ENCODE measurements at places on chromosomes 11 and 22.
A peak's percentile ranks its signal among the peaks of the same experiment; 100 is the strongest.

DNA sequence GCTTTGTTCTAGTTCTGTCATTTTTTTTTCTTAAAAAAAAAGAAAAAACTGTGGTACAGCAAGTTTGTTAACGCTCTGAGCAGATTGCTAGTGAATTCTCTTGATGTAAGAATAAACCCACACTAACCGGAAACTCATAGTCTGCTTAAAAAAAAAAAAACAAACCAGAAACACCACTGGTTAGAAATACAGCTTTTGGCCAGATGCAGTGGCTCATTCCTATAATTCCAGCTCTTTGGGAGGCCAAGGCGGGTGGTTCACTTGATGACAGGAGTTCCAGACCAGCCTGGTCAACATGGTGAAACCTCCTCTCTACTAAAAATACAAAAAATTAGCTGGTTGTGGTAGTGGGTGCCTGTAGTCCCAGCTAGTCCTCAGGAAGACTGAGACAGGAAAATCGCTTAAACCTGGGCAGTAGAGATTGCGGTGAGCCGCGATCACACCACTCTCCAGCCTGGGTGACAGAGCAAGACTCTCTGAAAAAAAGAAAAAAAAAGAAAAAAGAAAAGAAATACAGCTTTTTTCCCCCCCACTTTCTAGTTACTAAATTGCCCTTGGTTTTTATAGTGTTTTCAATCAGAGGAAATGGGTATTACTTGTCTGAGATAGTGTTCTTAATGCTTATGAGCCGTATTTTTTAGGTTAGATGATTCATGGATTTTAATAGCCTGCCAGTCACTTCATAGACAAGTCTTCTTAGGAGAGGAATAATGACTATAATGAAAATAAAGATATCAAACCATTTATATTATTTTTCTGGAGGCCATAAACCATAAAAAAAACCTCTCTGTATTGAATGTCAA, 222.8 kb downstream of the DDX10 start:
- no peak for DNase-seq

GRCh38 chr11:62757846-62758788, 3.3 kb upstream of the POLR2G start:
- DNase-seq, result no peak

GRCh38 chr22:35611891-35612576, 5.1 kb downstream of the MB start:
- DNase-seq, result no peak

DNA sequence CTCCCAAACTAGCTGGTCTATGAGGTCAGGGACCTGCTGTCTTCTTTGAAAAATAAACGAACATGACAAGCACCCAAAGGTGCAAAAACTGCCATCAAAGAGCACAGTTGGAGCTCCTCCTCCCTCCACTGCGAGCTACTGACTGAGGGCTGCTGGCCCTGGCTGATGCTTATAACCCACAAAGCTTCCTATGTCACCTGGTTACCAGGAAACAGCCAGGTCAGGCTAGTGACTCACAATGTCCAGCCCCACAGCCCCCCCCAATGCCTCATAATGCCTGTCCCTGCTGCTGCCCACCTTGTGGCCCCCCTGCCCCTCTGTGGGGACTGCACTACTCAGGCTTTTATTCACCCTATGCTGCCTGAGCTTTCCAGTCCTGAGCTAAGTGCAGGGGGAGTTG, at the start of gene DRICH1:
DRICH1 (minus strand) TSS at position 144 of the 400 bp plus-strand sequence. CDS start 298 bp downstream, outside the sequence.
- DNase-seq, result no peak

GRCh38 chr11:109956124-109956793, 136.9 kb upstream of the ZC3H12C start:
- DNase-seq, result peak; percentile 23

- DNase-seq, result no peak
Observed at GRCh38 chr11:97557399-97557798, 1167.6 kb downstream of the JRKL start.

GRCh38 chr11:44364596-44364995, 54.7 kb upstream of the ALX4 start:
- no peak for DNase-seq

DNA sequence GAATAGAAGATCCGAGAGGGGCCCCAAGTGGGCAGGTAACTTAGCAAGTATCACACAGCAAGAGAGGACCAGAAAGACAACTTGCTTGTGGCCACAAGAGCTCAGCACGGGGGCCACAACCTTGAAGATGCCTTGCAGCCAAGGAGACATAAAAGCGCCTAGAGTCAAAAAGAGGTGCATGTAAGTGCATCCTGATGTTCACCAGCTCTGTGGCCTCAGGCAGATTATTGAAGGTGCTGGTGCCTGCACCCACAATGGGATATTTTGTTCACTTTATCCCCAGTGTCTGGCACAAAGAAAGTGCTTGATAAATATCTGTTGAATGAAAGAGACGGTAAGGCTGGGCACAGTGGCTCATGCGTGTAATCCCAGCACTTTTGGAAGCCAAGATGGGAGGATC, 106.0 kb upstream of the ASPHD2 start:
- no peak for DNase-seq

DNA sequence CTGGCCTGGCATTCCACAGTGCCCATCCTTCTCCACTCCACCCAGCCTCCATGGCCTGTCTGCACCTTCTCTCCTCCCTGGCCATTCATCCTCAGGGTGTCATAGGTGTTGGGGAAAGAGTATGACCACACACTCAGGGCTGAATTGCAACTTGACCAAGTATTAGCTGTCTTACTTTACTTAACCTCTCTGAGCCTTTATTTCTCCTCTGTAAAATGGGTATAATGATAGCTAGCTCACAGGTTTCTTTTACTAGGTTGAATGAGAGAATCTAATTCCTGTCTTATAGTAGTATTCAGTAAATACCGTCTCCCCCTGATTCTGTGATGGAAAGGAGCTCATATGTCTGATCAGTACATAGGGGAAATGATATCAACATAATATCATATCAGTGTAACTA, 16.0 kb downstream of the PANX1 start:
- no peak for DNase-seq

GRCh38 chr11:1306186-1307162, 3.0 kb downstream of the TOLLIP start:
- no peak for DNase-seq

DNA sequence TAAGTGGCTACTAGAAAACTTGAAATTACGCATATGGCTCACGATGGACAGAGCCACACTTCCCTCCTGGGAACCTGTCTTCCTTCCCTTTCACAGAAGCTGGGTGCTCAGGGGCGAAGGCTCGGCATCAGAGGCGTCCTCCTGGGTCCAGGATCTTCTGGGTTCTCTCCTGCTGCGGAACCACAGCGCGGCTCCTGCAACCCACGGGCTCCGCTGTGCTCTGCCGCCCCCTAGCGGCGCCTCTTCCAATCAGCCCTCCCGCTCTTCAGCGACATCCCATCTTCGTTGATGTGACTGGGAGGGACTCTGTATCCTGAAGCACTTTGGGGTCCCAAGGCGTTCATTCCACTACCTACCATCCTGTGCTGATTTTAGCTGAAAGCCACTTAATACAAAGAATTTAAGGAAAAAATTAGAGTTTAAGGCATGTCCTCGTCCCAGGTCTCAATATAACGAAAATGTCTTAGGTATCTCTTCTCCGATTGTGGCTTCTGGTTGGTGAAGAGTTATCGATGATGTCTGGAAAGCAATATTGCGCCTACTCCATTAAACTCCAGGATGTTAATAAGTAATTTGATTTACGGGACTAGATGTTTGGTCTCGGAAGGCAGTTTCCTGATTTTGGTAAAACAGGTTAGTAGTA, 14.8 kb upstream of the RPS3 start:
- peak; percentile 85 for DNase-seq

DNA sequence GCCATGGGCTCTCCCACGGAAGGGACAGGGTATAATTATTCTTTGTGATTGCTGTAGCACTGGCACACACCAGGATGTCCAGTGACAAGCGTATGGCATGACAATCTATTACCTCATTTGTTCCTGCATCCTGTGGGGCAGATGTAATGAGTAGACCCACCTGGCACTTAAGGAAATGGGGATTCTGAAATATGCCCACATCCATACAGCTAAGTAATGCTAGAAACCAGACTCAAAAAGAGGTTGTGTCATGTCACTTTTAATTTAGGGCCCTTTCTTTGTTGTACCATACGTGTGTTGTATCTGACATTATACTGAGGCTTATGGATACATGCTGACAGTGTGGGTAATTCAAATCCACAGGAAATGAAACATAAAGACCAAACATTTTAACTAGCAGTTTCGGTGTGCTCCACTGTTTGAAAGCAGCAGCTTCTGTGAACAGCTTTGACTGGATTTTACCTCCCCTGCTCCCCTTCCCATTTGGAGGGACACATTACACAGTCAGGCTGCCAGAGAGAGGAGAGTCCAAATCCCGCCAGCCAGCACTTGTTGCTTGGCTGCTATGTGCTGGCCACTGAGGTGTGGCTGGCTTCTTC, 21.2 kb downstream of the GRAMD1B start:
- no peak for DNase-seq

- no peak for DNase-seq
Observed at GRCh38 chr22:17121233-17122195, at the start of gene TMEM121B. TMEM121B (minus strand) TSS chr22:17121360; CDS start chr22:17121127, 233 bp downstream.

DNA sequence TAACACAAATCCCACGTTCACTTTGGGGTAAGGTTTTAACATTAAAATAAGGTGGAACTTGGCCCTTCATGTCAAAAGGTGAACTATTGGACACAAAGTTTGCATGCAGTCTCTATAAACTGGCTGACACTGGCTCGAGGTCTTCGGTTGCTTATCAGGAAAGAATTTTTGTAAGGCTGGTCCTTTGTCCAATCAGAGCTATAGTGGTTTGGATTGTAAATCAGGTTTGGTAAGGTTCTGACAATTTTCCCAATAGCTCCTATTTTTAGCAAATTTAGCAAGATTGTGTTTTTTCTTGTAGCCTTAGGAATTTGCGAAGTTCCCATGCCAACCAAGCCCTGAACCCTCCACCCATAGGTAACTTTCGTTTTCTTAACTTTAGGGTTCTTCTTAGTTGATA, 17.6 kb upstream of the MED17 start:
- no peak for DNase-seq

GRCh38 chr22:29072979-29073617, at the start of gene KREMEN1:
KREMEN1 (plus strand) TSS chr22:29073035; CDS start chr22:29073131, 96 bp downstream.
- DNase-seq, result no peak

DNA sequence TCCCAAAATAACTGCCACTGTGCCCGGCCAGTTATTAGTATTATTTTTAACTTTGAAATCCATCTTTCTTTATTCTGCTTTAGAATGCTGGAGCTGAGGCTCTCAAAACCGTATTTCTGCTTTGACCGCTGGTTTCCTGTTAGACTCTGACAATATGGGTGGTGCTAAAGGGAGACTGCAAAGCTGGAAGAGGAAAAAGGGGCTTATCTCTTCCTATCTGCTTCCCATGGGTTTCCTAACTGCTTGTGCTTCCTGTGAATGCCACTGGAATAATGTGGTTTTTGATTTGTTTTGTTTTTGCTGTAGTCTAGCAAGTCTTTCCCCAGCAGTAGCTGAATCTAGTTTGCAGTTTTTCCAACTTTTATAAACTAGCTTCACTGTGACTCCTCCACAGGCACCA, 43.6 kb downstream of the XRRA1 start:
- no peak for DNase-seq

GRCh38 chr11:83862691-83863090, 576.5 kb upstream of the CCDC90B start:
- DNase-seq, result no peak

DNA sequence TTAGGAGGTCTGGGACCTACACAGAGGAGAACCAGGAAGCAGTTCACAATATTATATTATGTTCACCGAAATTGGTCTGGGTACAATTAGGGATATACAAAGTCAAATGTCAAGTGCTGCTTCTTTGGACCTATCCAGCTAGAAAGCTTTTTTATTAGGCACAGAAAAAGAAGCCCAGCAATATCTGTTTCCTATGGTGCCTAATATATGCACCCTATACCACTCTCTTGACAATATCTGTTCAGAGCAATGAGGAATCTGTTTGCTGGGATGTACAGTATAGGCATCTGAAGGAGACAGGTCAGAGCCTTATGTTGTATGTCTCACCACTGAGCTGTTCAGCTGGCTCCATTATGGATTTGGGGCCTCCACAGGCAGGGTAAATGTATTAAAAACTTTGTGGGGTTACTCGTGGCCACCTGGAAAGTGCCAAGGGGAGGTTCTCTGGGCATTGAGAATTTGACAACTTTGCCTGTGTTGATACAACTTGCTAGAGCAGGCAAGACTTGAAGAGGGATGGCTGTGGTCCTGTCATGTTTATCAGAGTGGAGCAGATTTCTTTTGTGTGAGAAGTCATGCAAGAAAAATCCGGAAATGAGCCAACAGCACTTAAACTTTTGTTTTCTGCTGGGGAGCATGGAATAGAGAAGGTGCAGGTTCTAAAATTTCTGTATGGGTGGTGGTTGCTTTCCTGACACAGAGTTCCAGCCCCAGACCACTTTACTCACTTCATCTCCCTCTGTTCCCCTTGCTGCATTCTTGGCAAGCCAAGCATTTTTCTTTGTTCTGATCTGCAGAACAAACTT, 10.1 kb downstream of the STIM1 start:
- no peak for DNase-seq

GRCh38 chr11:107468596-107468995, 11.0 kb upstream of the CWF19L2 start:
- no peak for DNase-seq

GRCh38 chr11:32288276-32288675, 147.1 kb downstream of the WT1 start:
- DNase-seq, result no peak

- DNase-seq, result peak; percentile 23
Observed at GRCh38 chr11:36041988-36042611, 98.2 kb downstream of the LDLRAD3 start.

GRCh38 chr11:7582338-7582985, 68.7 kb downstream of the PPFIBP2 start:
- no peak for DNase-seq

GRCh38 chr22:30188911-30189310, 57.6 kb downstream of the LIF start:
- no peak for DNase-seq

DNA sequence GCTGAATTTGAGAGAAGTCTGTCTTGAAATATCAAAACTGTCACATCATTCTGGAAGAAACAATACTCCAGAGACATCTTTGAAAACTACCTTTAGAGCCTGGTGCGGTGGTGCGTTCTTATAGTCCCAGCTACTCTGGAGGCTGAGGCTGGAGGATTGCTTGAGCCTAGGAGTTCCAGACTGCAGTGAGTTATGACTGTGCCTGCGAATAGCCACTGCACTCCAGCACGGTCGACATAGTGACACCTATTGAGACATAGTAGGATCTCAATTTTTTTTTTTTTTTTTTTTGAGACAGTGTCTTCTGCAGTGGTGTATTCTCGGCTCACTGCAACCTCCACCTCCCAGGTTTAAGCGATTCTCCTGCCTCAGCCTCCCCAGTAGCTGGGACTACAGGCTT, 11.5 kb upstream of the AIFM3 start:
- no peak for DNase-seq

GRCh38 chr11:709109-709997, 3.3 kb downstream of the EPS8L2 start:
- DNase-seq, result peak; percentile 27

GRCh38 chr22:32073823-32074380, 30.8 kb downstream of the SLC5A1 start:
- DNase-seq, result no peak
